ENCODE measurements at places on chromosomes 3 and 15.

DNA sequence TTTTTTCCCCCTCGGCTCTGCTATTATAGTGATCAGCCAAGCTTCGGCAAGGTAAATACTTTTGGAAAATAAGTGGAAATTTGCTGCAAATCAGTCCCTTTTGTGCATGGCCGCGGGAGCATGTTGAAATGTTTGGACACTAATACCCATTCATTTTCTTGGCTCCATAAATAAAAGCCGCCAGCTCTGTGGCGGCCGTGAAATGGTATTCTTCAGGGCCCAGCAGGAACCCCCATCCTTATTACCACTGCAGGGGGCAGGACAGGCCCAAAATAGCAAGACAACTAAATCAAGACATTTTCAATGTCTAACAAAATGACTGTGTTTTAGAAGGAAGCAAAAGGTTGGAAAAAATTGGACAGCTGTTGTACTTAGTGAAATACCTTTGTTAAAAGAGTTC lies 362.3 kb downstream of the NR2F2 start:
- no peak for DNase-seq

GRCh38 chr15:29124581-29125381 lies 144.8 kb downstream of the NSMCE3 start:
- DNase-seq = no peak

GRCh38 chr3:130748981-130749380 lies 2.4 kb upstream of the PIK3R4 start:
- no peak for DNase-seq

DNA sequence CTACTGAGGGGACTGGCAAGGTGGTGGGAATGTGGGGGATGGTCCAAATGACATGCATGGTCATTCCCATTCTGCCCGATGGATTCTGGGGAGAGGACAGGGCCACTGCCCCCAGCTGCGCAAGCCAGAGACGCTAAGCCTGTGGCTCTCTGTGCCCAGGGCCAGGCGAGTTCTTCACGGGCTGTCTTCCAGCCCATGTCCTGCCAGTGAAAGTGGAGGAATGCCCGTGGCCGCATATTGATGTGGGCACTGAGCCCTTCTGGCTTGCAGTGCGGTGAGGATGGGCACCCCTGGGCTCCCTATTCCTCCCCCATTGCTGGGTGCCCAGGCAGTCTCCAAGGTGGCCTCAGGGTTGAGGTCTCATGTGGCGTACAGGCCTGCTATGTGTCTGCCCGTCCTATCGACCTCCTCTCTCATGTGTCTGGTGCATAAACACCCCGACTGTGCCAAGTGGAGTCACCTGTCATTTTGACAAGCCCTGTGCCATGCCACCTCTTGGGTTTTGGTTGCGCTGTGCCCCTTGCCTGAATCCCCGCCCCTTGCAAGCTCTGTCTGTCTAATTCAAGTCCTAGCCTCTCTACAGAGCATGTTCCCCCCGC lies 116.8 kb downstream of the TMEM266 start:
- no peak for DNase-seq

DNA sequence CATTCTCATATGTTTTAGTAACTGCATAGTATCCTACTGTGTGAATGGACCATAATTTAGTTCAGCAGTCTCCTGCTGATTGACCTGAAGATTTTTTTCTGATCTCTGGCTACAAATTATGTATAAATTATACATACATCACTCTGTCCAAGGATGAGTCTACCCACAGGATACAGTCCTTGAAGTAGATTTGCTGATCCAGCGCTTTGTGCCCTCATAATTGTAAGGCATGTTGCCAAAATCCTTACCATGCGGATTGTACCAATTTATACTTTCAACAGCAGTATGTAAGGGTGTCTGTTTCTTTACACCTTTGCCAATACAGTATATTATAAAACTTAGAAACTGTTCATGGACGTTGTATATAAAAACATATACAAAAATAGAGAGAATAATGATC lies 46.5 kb downstream of the ACAA1 start:
- no peak for DNase-seq

DNA sequence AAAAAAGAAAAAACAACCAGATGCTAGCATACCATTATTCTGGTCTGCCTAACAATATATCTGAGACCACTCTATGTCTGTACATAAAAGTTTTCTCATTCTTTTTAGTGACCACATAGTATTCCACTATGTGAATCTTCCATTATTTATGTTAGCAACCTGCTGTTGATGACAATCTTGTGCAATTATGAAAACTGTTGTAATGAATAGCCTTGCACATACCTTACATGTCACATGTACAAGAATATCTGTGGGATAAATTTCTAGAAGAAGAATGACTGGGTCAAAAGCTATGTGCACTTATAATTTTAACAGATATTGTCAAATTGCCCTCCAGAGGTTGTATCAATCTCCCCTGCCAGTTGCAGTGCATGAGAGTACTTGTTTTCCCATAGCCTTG lies 62.5 kb downstream of the ARHGAP31 start:
- DNase-seq = no peak

DNA sequence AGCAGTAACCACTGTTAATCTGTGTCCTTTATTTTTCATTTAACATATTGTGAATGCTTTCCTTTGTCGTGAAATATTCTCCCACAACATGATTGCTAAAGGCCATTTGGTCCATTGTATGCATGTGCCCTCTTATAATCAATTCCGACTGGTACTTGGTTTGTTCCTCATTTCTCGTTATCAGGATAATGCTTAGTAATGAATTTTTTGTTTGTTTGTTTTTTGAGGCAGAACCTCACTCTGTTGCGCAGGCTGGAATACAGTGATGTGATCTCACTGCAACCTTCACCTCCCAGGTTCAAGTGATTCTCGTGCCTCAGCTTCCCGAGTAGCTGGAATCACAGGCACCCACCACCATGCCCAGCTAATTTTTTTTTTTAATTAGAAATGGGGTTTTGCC lies 22.0 kb downstream of the SPATA12 start:
- DNase-seq = no peak

GRCh38 chr3:184230603-184231528 lies 1.5 kb downstream of the VWA5B2 start:
- no peak for DNase-seq

- no peak for DNase-seq
Measured at GRCh38 chr3:33186524-33187367, 31.9 kb downstream of the SUSD5 start.

- no peak for DNase-seq
Measured at GRCh38 chr3:160200353-160200752, 24.9 kb upstream of the C3orf80 start.

DNA sequence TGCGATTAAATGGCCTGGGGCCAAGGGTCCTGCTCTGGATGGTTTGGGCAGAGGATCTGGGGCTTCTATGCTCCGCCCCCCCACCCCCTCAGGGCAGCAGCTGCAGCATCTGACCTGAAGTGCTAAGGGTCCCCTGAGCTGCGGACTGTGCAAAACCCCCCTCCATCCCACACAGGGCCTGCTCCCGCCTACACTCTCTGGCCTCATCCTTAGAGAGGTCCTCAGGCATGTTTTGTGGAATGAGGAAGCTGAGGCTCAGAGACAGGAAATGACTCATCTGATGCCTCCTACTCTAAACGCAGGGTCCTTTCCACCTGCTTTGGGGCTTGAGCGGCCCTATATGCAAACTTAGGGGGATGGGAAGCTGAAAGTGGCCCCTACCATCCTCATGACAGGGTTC lies 59.5 kb upstream of the CTSH start:
- DNase-seq = peak; percentile 37
